DMS153 (cell line): ENCODE measurements at places on chromosomes 16 and 17.
A peak's percentile ranks its signal among the peaks of the same experiment; 100 is the strongest.

DNA sequence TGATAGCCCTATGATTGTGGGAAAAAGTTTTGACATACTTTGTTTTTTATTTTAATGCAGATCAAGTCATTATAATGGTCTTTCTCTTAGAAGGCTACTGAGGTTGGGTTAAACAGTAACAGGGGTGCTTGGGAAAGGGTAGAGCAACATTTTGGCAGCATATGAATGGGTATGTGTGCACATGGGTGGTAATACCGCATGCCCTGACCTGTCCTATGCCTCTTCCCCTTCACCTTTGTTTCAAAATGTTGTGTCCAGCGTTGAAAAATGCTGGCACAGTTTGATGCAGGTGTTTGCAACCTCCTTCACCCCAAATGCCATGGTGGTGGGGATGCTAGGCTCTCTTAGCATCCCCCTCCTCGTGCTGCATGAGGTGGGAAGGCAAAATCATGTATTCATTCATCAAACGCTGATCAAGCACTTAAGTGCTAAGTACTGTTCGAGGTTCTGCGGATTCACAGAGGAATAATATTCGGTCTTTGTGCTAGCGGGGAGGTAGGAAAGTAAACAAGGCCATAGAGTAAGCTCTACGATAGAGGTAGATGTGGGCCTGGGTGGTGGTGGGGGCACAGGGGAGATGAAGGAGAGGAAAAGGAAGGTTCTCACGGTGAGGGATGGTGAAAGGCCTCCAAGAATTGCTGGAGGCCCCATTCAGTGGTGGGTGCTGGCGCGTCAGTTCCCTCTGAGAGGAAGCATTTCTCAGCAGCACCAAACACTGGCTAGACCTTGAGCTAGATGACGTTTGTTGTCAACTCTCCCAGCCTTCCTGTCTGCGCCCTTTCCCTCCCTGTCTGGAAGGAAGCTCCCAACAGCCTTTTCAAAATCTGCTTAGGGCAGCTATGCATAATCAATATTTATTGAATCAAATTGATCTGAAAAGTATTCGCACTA lies 13.3 kb upstream of the MARCHF10 start:
- no peak for DNase-seq

GRCh38 chr16:56933828-56934598 lies 2.1 kb downstream of the HERPUD1 start:
- no peak for DNase-seq

GRCh38 chr17:27506348-27507218 lies 50.3 kb downstream of the KSR1 start:
- DNase-seq: peak; percentile 44

GRCh38 chr16:48583075-48584065 lies 26.6 kb downstream of the N4BP1 start:
- no peak for DNase-seq

DNA sequence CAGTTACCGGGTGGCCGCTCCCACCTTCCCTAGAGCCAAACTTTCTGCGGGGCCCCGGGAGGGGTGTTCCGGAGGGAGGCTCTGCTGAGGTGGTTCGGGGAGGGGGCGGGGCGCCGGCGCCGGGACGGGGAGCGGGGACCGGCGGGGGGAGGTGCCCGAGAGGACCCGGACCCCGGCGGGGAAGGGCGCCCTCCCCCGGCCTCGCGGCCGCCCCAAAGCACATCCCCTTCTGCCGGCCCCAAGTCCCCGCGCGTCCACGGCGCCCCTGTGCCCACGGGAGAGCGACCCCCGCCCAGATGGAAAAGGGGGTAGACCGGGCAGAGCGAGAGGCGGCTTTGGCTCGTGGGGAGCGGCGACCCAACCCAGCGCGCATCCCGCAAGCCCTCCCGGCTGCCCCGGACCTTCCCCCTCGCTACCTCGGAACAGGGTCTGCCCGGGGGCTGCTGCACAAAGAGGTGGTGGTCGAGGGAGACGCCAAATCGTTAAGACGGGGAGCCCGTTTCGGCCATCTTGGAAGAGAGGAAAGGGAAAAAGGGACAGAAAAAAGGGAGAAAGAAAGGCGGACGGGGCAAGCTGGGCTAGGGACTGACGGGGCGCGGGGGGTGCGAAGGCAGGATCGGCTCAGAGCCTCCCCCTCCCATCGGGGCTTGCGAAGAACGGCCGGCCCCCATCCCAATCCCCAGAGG lies 530 bp downstream of the PCGF2 start:
- no peak for DNase-seq

- DNase-seq: no peak
These were observed 72.5 kb upstream of the IRX3 start for GRCh38 chr16:54359081-54359480.

DNA sequence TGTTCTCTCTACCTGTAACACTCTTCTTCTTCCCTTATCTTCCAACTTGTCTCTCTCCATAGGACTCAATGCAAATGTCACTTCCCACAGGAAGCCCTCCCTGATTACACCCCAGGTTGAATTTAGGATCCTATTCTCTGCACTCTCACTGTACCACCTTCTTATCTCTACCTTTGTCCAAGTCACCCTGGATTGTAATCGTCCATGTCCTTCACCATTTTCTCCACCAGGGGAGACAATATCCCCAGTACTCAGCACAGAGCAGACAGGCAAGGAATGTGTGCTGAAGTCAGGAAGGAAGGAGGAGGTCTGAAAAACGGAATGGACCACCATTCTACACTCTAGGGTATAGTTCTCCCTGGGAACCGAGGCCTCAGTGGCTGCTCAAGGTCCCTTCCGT lies 14.2 kb downstream of the C16orf82 start:
- DNase-seq: no peak

GRCh38 chr17:19418251-19418992 lies 7.4 kb downstream of the RNF112 start:
- no peak for DNase-seq

DNA sequence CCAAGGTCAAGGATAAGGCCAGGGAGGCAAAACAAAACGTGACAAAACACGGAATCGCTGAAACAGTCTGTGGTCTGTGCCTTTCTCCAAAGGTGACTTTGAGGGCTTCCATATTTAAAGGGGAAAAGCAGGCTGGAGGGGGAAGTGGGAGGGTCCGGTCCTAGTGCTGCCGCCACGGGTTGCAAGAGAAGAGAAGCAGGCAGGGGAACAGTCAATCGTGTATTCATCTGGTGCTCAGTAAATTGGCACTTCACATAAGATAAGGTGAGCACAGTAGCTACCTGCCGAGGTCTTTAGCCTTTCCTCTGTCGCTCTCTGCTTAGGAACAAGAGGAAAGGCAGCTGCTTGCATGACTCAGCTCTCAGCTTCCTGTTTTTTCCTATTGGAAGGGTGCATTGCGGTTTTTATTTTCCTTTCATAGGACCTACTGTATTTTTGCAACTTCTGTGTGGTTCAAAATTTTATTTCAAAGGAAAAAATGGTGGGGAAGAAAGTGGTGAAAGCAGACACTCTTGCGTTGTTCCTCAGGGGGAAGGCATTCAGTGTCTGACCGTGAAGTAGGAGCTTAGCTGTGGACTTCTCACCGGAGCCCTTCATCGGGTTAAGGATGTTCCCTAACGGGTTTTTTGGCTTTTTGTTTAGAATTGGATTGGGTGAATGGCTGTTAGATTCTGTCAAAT lies 7.1 kb upstream of the LGALS3BP start:
- peak; percentile 77 for DNase-seq

- DNase-seq: no peak
These were observed 9.1 kb downstream of the CA4 start for GRCh38 chr17:60158751-60159478.

DNA sequence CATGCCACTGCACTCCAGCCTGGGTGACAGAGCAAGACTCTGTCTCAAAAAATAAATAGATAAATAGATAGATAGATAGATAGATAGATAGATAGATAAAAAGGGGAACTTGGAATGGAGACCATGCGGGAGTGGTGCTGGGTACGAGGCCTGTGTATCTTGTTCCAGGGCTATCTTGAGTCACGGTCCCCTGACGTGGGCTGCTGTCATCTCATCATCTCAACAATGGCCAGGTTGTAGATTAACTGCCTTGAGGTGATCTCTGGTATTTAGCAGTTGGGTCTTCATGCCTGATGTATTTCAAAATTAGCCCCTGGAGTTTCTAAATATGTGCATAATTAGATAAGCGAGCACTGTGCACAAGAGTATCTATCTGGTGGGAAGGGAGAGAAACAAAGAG lies 212.1 kb downstream of the CDRT15L2 start:
- no peak for DNase-seq

GRCh38 chr17:65638221-65638975 lies 77.0 kb upstream of the AXIN2 start:
- no peak for DNase-seq

DNA sequence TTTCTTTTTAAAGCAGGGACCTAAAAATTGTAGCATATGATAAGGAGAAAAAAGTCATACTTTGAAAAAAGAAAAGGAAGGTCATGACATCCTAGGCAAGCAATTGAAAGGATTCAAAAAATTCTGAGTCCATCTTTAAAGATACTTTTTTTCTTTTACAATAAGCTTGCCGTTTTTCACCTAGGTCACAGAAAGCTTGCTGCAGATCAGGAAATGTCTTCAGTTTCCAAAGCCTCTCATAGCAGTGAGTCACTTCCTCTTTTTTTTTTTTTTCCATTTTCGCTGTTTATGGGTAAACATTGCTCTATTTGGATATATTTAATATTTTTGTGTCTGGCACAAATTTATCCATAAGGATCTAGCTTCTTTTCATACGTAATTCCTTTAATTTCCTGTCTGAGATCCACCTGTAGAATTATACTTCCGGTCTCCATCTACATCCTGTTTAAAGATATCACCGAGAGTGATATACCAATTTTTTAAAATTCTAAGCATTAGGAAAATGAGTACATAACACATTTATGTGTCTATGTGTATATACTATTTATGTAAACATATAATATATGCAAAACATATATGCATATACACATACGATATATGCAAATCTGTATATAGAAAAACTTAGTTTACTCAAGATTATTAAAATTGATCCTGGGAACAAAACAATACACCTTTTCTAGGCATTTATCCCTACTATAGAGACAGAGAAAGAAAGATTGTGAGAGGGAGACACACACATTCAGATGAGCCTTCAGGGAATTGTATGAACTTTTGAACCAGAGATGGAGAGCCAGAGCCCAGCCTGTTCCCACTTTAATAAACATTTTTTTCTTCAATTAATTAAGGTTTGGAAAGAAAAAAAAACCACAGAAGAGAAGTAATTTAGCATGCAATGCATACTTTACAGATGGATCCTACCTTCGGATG lies 134.4 kb downstream of the SKAP1 start:
- no peak for DNase-seq

GRCh38 chr17:16068323-16068722 lies 68.7 kb downstream of the TTC19 start:
- DNase-seq: no peak

DNA sequence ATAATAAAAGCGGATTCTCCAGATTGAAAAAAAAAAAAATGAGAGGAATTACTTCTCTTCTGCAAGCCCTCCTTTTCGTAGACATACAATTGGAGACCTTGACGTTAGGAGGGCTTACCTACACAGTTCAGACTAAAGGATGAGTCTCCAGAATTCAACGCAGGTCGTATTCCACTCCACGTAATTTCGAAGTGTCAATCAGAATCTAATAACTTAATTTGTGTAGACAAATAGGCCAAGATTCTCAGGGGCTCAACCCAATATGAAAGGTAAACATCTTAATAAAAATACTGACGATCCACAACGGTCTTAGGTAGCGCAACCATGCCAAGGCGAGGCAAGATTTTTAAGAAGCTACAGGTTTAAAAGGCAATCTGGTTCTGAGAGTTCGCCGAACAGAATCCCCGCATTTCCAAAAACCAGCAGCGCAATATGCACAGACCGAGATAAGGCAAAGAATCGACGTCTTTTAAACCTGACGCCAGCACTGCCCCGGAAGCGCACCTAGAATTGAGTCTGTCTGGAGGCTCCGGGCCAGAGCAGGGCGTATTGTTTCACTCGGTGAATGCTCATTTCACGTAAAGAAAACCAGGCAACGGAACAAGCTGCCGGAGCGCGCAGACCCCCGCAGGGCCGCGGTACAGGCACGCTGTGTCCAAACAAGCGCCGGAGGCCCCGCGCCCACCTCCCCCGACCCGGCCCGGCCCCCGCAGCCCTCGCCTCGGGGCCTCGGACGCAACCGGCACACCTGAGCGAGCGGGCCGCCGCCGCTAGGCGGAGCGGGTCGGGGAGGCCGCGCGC lies 623 bp downstream of the MBTPS1 start:
- no peak for DNase-seq

GRCh38 chr17:65711671-65712276 lies 150.3 kb upstream of the AXIN2 start:
- DNase-seq: no peak

DNA sequence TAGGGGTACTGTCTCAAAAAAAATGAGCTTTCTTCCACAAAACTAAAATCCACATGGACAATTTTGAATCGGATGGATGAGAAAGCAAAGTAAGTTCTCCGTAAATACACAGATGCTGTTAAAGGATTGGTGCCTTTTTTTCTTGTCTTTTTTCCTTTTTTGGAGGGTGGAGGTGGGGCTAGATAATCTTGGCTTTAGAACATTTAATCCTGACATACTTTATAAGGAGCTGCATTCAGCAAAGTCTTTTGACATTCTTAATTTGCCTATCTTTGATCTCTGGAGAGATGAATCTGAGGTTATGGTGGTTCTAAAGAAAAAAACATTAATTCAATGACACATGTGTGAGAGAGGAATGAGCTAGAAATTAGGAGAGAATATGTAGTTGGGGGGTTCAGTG lies 312.3 kb upstream of the KCNJ16 start:
- DNase-seq: no peak

DNA sequence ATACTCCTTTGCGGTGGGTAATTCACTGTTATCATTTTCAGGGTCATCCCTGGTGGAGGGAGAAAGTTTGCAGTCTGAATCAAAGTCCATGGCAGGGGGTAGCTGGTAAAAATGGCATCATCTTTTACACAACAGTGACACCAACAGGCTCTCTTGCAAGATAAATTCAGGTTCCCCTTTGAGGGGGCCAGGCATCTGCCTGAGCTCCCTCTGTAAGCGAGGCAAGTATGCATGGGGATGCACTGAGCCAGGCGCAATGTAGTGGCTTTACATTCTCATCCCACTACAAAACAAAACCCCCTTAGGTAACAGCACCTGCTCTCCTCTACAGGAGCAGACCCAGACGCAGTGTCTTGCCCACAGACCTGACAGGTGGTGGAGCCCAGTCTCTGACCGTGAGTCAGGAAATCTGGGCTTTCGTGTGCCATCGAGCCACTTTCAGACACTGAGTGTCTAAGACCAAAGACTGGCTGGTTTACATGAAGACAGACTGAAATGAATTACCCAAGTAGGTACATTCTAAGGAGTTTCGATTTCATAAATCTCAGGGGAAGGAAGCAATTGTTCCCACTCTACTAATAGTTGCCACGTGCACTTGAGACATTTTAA lies 17.7 kb downstream of the LITAFD start:
- DNase-seq: no peak

GRCh38 chr16:58027916-58028455 lies 2.4 kb downstream of the MMP15 start:
- no peak for DNase-seq

GRCh38 chr17:55444471-55445441 lies 23.1 kb upstream of the MMD start:
- DNase-seq: no peak

GRCh38 chr17:48843187-48843900 lies 12.5 kb downstream of the CALCOCO2 start:
- no peak for DNase-seq

GRCh38 chr16:5791011-5791657 lies 693.5 kb upstream of the EEF2KMT start:
- peak; percentile 45 for DNase-seq

- no peak for DNase-seq
These were observed 84.9 kb downstream of the ABCA8 start for GRCh38 chr17:68870161-68870826.
